ENCODE measurements at places on chromosomes 3 and 15. TPM values are rescaled to one million over a fixed set of nuclear protein-coding genes. Genes with fewer than 3 reads are reported as not detected.
A peak's percentile ranks its signal among the peaks of the same experiment; 100 is the strongest.

The ERICH6 gene
- not detected for total RNA-seq

The WNT7A gene
- total RNA-seq = 0.07 TPM

The NRROS gene
- 5.1 TPM for total RNA-seq

The PLCB2 gene
- total RNA-seq = 15.2 TPM

The CLN6 gene
- 50.8 TPM for total RNA-seq

DNA sequence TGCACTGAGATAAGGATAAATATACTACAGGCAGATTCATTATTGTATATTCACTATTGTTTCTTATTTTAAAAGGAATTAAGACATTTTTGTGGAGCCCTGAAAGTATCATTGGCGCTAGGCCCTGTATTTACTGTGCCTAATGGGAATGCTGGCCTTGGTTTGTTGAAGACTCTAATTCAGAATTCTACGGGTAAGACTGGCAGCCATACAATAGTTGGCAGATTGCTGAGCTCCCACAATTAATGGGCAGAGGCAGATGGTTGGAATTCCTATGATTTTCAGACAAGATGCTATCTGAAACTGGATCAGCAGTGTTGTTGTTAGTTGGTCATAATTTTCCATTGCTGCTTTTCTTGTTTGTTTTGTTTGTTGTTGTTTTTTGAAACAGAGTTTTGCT lies 14.7 kb downstream of the PGBD4 start:
- H3K4me3 ChIP-seq = no peak overlapping the region
- DNase-seq = no peak
- no peak overlapping the region for H3K27ac ChIP-seq
- no peaks in the 10 kb centered on the region for H3K4me1 ChIP-seq
- H3K27me3 ChIP-seq = no peaks in the 10 kb centered on the region

GRCh38 chr15:26771578-26772153 lies 1.2 kb downstream of the GABRB3 start:
- H3K4me3 ChIP-seq = peak overlapping the region; percentile 91
- peaks cover 8% of the 10 kb centered on the region for H3K36me3 ChIP-seq
- H3K27me3 ChIP-seq = no peaks in the 10 kb centered on the region
- peak overlapping the region; percentile 96 for H3K27ac ChIP-seq
- DNase-seq = peak; percentile 91

- H3K27ac ChIP-seq = no peak overlapping the region
- H3K36me3 ChIP-seq = peaks cover 9% of the 10 kb centered on the region
Measured at GRCh38 chr3:59750391-59750790, 700.6 kb upstream of the CFAP20DC start.

DNA sequence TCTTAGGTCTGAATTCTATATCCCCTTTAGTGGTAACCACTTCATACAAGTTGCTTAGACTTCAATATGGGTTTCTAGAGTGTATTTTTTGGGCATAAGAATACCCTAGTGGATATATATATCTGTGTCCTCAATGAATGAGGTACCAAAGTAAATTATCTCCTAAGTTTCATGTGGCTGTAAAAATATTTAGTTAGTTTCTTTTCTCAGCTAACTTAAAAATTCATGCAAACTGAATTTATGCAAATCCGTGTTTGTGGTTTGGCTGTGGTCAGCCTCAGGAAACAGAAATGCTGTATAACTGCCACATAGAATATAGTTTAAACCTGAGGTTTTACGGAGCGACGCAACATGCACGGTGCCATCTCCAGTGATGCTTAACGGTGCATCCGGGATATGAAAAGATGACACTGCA lies 80.3 kb downstream of the PEX5L start:
- DNase-seq = no peak
- no peaks in the 10 kb centered on the region for H3K27me3 ChIP-seq
- H3K4me1 ChIP-seq = peaks cover 11% of the 10 kb centered on the region
- H3K4me3 ChIP-seq = no peak overlapping the region

- peaks cover 5% of the 10 kb centered on the region for H3K36me3 ChIP-seq
- no peaks in the 10 kb centered on the region for H3K27me3 ChIP-seq
- DNase-seq = no peak
- no peak overlapping the region for H3K27ac ChIP-seq
- H3K4me3 ChIP-seq = no peak overlapping the region
Measured at GRCh38 chr3:106117490-106117858, 248.7 kb upstream of the CBLB start.

- no peak overlapping the region for H3K4me3 ChIP-seq
- no peaks in the 10 kb centered on the region for H3K36me3 ChIP-seq
- H3K27ac ChIP-seq = no peak overlapping the region
- H3K4me1 ChIP-seq = peaks cover 26% of the 10 kb centered on the region
- peak; percentile 85 for DNase-seq
Measured at GRCh38 chr15:42084465-42085235, 9.7 kb downstream of the PLA2G4D start.

GRCh38 chr3:38563886-38564270 lies 67.7 kb downstream of the EXOG start:
- no peak overlapping the region for H3K27ac ChIP-seq
- H3K4me3 ChIP-seq = no peak overlapping the region
- H3K27me3 ChIP-seq = no peaks in the 10 kb centered on the region
- H3K36me3 ChIP-seq = peaks cover 2% of the 10 kb centered on the region

DNA sequence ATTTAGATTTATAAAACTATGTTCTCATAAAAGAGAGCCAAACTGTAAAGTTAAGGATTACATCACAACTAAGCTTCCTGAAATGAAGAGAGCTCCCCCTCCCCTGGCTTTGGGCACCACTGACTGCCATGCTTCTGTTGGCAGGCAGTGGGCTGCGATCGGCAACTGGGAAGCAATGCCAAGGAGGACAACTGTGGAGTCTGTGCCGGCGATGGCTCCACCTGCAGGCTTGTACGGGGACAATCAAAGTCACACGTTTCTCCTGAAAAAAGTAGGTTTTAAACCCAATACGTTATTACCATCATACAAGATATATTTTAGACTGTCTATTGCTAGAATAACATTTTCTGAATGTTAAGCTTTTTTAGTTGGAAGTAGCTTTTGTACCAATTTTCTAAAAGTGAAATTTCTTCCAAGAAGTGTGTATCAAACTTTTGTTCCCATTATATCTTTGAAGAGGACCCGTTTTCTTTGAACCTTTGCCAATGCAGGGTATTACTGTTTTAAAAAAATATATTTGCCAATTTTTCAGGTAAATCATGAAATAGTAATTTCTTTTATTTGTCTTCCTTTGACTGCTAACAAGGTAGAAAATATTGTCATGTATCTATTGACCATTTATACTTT lies 184.1 kb downstream of the ADAMTSL3 start:
- no peaks in the 10 kb centered on the region for H3K36me3 ChIP-seq
- H3K27me3 ChIP-seq = no peaks in the 10 kb centered on the region
- DNase-seq = peak; percentile 67
- H3K27ac ChIP-seq = no peak overlapping the region
- peaks cover 4% of the 10 kb centered on the region for H3K4me1 ChIP-seq

DNA sequence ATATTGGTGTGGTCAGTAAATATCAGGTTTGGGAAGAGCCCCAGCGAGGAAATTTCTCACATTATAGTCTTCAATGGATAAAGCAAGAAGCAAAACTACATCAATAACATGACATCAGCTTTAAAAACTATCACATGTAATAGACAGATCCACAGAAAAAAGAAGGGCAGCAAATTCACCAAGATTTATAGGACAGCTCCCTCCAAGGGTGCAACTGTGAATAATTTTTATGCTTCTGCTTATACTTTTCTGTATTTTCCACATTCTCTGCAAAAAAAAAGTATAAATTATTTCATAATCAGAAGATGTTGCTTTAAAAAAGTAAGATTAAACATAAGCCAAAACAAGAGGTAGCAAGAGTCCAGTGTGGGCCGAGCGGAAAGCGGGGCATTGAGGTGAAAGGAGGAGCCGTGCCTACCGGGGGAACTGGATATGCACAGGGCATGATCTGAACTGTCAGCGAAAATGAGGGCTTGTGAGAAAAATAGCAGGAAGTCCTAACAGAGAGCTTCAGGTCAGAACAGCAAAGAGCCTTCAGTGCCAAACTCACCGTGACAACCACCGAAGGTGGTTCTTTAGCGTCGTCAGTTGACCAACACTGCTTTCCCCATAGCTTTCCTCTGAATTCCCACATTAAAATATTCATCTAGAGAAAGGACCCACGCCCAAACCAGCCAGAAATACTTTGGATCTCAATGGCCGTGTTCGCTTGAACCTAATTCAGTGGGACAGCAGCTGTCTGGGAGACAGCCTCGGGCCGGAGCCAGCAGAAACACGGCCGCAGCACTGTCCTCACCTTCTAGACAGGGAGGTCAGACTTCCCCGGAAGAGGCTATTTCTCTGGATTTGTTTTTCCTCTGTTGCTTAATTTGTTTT lies 59.8 kb downstream of the FAM174B start:
- peaks cover 3% of the 10 kb centered on the region for H3K27me3 ChIP-seq
- no peaks in the 10 kb centered on the region for H3K4me1 ChIP-seq
- no peak for DNase-seq

DNA sequence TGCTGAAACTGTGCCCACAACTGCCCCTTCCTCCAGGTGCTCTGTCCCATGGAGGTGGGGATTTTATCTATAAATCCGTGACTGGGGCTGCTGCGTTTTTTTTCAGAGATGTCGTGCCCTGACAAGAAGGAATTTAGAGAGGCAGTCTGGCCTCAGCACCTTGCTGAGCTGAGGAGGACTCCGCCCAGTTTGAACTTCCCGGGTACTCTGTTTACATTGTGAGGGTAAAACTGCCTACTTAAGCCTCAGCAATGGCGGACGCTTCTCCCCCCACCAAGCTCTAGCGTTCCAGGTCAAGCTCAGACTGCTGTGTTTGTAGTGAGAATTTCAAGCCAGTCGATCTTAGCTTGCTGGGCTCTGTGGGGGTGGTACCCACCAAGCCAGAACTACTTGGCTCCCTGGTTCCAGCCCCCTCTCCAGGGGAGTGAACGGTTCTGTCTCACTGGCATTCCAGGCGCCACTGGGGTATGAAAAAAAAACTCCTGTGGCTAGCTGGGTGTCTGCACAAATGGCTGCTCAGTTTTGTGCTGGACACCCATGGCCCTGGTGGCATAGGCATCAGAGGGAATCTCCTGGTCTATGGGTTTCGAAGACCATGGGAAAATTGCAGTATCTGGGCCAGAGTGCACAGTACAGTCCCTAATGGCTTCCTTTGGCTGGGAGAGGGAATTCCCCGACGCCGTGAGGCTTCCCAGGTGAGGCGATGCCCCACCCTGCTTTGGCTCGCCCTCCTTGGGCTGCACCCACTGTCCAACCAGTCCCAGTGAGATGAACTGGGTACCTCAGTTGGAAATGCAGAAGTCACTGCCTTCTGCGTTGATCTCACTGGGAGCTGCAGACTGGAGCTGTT lies 68.5 kb upstream of the SGO1 start:
- H3K4me3 ChIP-seq = no peak overlapping the region
- H3K27me3 ChIP-seq = no peaks in the 10 kb centered on the region
- H3K27ac ChIP-seq = no peak overlapping the region
- H3K36me3 ChIP-seq = peaks cover 4% of the 10 kb centered on the region

- H3K36me3 ChIP-seq = peaks cover 6% of the 10 kb centered on the region
- DNase-seq = no peak
- peaks cover 41% of the 10 kb centered on the region for H3K4me1 ChIP-seq
- peaks cover 31% of the 10 kb centered on the region for H3K27me3 ChIP-seq
- H3K27ac ChIP-seq = 0 out of 2 replicates have a peak overlapping the region, but pooled peaks have one; percentile 18
Measured at GRCh38 chr15:72193836-72194396, 3.7 kb downstream of the GRAMD2A start.

- no peak overlapping the region for H3K27ac ChIP-seq
- no peak for DNase-seq
- H3K27me3 ChIP-seq = no peaks in the 10 kb centered on the region
- no peaks in the 10 kb centered on the region for H3K4me1 ChIP-seq
- H3K4me3 ChIP-seq = no peak overlapping the region
Measured at GRCh38 chr3:168968609-168969008, 694.9 kb downstream of the MECOM start.

GRCh38 chr15:80105595-80105994 lies 46.1 kb downstream of the ZFAND6 start:
- no peak for DNase-seq
- H3K4me3 ChIP-seq = no peak overlapping the region
- no peak overlapping the region for H3K27ac ChIP-seq
- peaks cover 24% of the 10 kb centered on the region for H3K4me1 ChIP-seq
- H3K27me3 ChIP-seq = no peaks in the 10 kb centered on the region

DNA sequence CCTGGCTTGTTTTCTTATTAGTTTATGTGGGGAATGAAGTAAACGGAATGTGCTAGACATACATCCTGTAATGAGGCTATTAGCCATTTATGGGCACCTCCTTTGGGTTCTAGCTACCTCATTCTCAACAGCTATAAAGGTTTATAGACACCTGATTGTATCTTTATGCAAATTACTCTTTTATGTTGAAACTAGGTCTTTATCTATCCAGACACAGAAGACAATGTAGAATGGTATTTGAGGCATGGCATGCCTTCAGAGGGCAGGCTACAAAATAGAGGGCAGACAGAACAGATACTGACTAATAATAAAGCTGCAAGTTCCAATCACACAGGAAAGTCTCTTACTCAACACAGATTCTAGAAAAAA lies 27.1 kb downstream of the TBC1D2B start:
- H3K4me3 ChIP-seq = no peak overlapping the region
- H3K27me3 ChIP-seq = no peaks in the 10 kb centered on the region
- H3K27ac ChIP-seq = peak overlapping the region; percentile 37
- H3K4me1 ChIP-seq = peaks cover 21% of the 10 kb centered on the region

DNA sequence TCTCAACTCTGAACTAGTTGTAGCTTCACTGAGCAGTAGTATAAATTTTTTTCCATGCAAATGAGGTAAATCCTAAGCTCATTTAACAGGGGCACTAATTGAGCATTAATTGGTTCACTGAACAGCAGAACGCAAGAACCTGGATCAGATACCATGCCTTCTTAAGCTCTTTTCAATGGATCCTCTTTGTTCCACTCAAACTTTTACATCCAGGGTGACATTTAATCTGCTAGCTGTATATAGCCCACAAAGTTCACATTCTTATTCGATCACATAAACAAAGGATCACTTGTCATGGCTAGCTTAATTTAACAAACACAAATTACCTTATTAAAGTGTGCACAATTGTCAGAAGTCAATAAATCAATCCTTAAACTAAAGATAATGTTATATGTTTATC lies 281.6 kb downstream of the CNTN6 start:
- H3K27me3 ChIP-seq = peaks cover 3% of the 10 kb centered on the region
- H3K36me3 ChIP-seq = peaks cover 61% of the 10 kb centered on the region
- H3K4me3 ChIP-seq = no peak overlapping the region
- H3K4me1 ChIP-seq = no peaks in the 10 kb centered on the region
- H3K27ac ChIP-seq = no peak overlapping the region
- no peak for DNase-seq

DNA sequence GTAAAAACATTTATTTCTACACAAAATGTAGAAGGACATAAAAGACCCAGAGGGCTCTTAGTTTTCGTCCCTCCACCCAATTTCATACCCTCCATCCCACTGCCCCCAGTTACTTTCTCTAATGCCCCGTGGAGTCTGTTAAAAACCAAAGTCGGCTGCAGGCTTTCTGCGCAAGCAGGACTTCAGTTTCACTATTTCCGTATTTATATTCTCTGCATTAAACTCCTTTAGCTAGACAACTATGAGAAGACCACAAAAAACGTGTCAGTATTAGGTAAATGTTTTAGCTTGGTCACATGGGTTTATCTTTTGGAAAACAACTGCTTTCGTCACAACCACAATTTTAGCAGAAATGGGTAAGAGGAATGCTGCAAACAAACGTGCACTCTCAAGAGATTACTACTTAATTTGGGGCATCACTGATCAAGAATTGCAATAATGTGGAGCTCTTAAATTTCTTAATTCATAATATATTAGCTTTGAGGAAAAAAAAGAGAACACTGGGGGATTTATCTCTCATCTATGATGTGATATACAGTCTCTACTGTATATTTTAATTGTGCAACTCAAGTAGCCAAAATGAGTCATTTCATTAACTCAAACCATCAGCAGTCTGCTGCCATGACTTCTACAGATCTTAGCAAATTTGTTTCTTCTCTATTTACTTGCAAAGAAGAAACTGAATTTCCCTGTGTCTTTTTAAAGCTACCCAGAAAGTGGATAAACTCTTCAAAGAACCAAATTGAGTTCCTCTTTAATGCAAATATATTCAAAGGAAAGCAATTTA lies 740 bp upstream of the NSMCE3 start:
- H3K4me1 ChIP-seq = peaks cover 33% of the 10 kb centered on the region
- no peaks in the 10 kb centered on the region for H3K36me3 ChIP-seq
- no peak for DNase-seq
- H3K4me3 ChIP-seq = peak overlapping the region; percentile 79
